ENCODE measurements at places on chromosomes 1 and 21.

DNA sequence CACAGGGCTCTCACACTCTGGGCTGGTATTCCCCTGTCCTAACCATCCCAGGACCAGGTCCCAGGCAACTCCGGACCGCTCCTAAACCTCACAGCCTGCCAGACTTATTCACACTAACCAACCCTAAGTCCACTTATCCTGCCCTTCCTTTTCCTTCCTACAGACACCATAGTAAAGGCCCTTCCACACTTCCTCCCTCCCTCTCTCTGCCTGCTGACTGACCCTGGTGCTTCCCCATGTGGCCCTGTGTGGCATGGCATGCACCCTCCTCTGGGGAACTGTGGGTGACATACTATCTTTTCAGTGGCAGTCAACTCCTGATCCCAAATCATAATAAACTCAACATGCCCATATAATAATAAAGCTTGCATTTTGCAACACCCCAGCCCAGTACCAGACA, 155.1 kb upstream of the DNAH14 start:
- DNase-seq, result no peak

DNA sequence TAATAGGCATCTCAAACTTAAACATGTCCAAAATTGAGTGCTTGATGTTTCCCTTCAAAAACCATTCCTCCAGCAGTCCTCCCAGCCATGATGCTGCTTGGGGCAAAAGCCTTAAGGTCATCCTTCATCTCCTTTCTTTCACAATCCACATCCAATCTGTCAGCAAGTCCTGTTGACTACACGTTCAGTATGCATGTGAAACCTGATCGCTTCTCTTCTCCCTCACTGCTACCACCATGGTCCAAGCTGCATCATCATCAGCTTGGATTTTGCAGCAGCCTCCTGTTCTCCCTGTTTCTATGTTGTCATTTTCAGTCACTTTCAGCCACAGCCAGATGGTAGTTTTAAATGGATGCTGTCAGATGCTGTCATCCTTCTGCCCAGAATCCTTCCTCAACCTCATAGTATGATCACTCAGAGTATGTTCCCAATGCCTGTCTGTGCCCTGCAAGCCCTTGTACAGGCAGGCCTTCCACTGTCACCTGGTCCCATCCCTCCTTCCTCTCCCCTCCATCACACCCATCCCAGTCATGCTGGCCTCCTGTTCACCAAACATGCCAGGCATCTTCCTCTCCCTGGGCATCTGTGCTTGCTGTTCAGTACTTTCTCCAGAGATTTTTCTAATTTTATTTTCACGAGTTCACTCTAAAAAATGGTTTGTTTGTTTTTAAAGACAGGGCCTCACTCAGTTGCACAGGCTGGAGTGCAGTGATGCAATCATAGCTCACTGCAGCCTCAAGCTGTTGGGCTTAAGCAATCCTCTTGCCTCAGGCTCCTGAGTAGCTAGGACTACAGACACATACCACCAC, 66.0 kb downstream of the SYDE2 start:
- DNase-seq, result no peak

DNA sequence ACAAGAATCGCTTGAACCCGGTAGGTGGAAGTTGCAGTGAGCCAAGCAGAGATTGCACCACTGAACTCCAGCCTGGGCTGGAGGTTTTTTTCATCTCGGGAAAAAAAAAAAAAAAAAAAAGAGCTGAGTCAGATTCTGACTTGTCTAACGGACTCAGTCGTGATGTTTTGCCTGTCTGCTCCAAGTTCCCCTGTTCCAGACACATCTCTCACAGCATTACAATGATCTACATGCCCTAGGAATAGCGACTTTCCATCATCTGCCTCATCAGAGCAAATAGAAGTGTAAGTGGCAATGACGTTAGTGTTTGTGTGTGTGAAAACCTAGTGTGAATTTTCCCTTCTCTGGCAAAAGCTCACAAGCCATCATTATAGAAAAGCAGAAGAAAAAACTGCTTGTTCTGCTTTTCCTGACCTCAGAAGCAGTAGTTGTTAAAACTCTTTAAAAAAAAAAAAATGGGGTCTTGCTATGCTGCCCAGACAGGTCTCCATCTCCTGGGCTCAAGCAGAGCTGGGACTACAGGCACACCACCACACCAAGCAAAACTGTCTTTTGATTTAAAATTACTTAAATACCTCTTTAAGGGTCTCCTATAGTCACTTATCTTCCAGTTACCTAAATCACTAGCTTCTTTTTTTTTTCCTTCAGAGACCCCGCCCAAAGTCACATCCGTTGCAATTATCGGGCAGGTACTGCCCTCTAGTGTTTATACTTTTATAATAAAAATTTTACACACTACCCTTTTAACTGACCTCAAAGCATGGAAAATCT, 37.3 kb downstream of the PLEKHO1 start:
- no peak for DNase-seq

GRCh38 chr1:14945132-14946010, 208.2 kb upstream of the TMEM51 start:
- no peak for DNase-seq

- no peak for DNase-seq
Observed at GRCh38 chr1:119333163-119333896, 35.3 kb upstream of the HAO2 start.

DNA sequence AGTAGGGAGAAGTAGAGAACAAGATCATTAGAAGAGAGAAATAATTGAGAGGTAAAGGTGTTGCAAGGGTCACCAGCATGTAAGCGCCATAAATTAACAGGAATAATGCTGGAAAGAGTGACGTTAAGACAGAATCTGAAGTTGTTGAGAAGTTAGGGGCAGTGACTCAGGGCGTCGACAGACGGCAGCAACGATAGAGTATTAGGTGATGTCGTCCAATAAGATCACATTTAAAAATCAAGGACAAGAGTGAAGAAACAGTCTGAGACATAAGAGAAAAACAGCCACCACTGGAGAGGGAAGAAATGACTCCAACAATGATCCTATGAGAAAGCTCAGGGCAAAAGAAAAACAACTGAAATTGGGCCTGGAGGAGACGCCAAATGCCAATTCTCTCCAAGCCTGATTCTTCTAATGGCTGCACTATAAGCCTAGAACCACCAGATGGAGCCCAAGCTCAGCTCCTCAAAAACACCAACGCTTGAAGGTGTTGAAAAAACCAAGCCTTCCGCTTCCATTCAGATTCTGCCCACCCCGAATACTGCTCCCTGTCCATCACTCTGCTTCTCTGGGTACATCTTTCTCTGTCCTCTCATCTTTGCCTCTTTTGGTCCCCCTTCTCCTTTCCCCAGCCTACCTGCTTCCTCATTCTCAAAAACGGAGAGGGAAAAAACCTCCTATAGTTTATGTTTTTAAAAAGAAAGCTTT, 70.0 kb downstream of the LUZP1 start:
- peak; percentile 35 for DNase-seq

DNA sequence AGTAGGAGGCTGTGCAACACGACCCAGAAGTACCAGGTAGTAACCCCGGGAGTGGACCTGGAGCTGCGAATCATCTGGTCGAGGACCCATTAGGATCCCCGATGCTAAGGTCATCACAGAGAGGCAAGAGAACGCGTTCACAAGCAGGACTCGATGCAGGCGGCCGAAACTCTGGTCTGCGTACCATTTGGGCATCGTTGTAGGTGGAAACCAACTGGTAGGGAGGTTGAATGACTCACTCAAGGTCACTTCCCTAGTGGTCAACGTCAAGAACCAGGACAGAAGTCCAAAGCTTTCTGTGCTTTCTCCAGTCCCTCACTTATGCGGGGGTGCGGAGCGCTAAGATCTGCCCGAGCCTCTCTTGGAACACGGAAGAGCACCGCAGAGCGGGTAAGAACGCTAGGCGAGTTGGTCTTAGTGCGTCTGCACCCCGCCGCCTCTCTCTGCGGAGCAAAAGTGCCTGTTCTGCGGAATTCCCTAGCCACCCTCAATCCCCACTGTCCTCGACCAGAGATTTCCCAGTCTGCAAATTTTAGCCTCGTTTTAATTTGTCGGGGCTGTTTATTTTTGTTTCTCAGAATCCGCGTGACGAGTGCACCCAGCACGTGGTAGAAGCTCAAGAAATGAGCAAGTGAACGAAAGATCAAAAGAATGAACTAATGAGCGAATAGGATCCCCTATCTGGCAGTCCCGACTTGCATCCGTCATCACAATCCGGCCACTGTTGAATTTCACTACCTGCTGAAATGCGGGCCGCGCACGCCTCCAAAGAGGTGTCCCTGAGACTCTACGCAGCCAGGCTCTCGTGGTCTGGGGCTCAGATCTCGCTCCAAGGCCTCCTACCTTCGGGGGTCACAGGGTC, 12.2 kb downstream of the HLX start:
- no peak for DNase-seq

GRCh38 chr1:178938959-178939317, 68.1 kb upstream of the ANGPTL1 start:
- no peak for DNase-seq

- no peak for DNase-seq
Observed at GRCh38 chr21:38349111-38349746, 92.4 kb downstream of the KCNJ15 start.

- no peak for DNase-seq
Observed at GRCh38 chr21:32307706-32308105, 9.1 kb downstream of the MRAP start.

DNA sequence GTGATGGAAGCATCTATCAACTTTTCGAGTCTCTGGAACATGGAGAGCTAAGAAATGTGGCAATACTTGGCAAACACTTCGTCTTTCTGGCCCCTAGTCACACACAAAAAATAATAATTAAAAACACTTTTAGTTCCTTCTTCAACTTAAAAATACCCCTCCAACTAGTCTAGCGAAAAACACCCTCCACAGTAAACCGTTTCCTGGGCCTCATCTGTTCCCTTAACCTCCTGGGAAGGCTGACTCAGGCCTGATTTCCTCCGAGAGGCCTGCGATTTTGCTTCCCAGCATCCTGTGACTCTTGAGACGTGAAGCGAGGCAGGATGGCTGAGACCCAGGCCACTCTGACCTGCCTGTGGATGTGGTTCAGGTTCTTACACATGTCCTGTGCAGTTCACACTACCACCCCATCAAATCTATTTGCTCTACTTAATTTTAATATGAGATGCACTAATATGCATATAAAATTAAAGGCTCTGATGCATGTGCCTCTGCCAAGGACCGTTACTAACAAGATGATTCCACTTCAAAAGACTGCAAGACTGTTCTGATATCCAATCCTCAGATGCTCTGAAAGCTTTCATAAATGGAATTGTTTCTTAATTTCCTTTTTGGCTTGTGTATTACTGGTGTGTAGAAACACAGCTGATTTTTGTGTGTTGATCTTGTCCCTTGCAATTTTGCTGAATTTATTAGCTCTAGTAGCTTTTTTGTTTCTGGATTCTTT, 3.5 kb downstream of the NAV1 start:
- no peak for DNase-seq

GRCh38 chr1:63617450-63617849, 24.2 kb downstream of the PGM1 start:
- DNase-seq, result no peak

GRCh38 chr1:110214454-110215404, 4.6 kb downstream of the KCNC4 start:
- DNase-seq, result no peak

DNA sequence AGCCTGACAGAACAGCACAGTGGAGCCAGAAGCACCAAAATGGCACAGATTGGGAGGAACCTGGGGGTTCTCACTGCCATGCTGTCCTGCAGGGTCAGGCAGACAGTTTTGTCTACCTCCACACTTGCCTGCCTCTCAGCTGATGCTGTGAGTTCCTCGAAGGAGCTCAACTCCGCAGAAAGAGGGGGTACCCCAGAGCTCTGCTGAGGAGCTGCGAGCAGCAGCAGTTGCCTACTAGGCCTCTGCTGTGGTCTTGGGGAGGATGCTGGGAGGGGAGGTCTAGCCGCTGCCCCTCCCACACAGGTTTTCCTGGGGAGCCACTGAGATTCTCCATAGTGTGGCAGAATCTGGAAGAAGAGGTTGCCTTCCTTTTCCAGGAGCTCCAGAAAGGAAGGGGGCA, 192.5 kb downstream of the FOXD2 start:
- DNase-seq, result no peak

DNA sequence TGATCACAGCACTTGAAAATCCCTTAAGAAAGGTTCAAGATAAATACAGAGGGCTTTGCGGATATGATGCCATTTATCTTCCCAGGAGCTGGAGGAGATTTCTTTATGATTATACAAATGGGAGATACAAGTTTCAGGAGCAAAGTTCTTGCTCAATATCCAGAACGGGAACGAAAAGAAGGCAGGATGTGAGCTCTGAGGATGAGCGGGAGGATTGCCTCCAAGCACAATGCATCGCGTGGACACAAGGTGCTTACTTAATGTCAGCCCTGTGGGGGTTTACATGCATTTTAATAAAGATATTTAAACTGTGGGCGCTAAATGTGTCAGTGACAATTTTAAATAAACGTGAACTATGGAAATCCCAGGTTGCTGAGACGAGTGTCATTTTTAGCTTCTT, 59.0 kb downstream of the SYT6 start:
- DNase-seq, result no peak

DNA sequence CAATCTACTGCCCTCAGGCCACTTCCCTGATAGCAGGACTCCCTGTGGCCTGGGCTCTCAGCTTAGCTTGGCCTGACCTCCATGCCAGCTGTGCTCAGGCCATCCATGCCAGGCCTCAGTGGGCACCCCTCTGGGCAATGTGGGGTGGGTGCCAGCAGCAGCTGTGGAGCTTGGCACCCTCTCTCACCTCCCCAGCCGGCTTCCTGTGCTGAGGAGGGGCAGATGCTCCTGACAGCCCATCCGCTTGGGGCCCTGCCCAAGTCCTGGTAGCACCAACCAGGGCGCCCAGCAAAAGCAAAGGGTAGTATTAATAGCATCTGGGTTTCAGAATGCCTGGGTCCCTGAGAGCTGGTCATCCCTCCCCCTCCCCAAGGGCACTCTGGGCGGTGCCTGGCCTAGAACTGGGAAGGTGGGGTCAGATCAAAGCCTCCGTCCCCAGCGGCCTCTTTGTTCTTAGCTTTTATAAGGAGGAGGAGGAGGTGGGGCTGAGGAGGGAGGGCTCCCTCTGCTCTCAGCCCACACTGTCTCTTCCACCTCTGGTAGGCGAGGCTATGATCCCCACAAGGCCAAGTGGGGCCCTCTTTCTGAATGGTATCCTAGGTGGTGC, 6.1 kb downstream of the EFNA4 start:
- no peak for DNase-seq

GRCh38 chr1:99646868-99647267, 955 bp downstream of the PALMD start:
- no peak for DNase-seq

- DNase-seq, result no peak
Observed at GRCh38 chr21:37159053-37159776, 86.2 kb downstream of the TTC3 start.

All from progenitor cell of endocrine pancreas (in vitro differentiated cells).